ENCODE measurements at places on chromosomes 5 and 9. TPM values are rescaled to one million over a fixed set of nuclear protein-coding genes. Genes with fewer than 3 reads are reported as not detected.

KIAA0825 gene
- 1.6 TPM for total RNA-seq

PCDHGA1 gene
- 0.16 TPM for total RNA-seq

LECT2 gene
- total RNA-seq: not detected

ZNF879 gene
- total RNA-seq: 14.0 TPM

C5orf52 gene
- total RNA-seq: not detected

SH2D3C gene
- 48.7 TPM for total RNA-seq

ZFAND5 gene
- 115 TPM for total RNA-seq

CTNNA1 gene
- total RNA-seq: 20.7 TPM
